Panc1 (cell line): ENCODE measurements at places on chromosomes 5 and 9.

GRCh38 chr5:80439213-80439612 is 31.3 kb downstream of the ZFYVE16 start:
- DNase-seq: no peak

GRCh38 chr9:642014-642413 is 199.5 kb upstream of the DMRT1 start:
- DNase-seq: no peak

DNA sequence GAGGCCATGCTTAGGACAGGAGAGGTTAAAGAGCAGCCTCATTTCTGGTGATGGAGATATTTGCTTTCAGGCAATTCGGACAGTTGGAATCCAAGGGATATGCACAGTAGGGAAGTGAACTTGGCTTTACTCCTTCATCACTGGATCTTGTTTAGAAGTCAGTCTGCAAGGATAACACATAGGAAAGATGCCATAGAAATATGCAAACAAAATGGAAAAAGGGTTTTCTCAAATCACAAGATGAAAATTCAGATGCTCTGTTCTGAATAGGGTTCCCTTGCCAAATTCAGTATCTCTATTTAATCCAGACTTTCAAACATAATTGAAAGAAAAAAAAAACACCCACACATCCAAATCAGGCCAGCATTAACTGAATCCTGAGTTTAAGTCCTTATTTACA is 166.9 kb downstream of the MEF2C start:
- no peak for DNase-seq

DNA sequence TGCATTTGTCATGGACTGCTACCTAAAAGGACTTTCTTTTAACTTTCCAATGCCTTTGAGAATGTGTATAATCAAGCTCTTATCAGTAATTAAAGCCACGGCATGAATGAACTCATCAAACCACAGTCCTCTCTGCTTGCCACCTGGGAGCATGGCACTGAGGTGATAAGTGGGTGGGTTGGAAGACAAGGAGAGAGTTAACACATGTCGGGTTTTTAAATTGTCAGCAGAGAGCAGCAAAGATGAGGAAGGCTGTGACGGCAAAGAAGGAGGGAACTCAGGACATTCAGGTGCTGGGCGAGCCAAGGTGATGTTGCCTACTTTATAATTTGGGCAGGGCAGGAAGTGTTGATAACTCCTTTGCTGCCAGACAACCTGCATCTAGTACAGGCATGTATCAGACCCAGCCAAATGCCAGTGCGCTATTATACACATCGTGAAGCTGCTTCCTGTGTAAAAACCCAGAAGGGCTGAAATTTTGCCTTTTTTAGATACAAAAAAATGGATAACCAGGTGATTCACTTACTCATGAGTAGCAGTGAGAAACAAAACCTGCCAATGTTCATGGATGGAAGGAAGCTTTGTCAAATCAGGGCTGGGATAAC is 269.1 kb downstream of the KIF4B start:
- DNase-seq: no peak

- DNase-seq: no peak
These were observed 55.6 kb downstream of the FANCC start for GRCh38 chr9:95261890-95262289.

GRCh38 chr5:58136406-58136805 is 323.5 kb downstream of the PLK2 start:
- no peak for DNase-seq

DNA sequence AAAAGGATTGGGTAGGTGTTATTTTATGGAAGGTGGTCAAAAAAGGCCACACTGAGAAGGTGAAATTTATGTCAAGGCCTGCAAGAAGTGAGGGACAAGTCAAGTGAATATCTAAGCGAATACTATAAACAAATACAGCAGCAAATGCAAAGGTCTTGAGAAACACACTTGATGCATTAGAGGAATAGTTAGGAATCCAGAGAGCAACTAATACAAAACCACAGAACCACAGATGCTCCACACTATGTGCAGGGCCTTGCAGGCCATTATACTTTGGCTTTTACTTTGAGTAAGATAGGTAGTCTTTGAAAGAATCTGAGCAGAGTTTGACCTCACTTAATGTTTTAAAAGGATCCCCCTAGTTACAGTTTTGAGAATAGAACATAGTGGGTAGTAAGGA is 4.6 kb downstream of the ZNF622 start:
- DNase-seq: no peak

DNA sequence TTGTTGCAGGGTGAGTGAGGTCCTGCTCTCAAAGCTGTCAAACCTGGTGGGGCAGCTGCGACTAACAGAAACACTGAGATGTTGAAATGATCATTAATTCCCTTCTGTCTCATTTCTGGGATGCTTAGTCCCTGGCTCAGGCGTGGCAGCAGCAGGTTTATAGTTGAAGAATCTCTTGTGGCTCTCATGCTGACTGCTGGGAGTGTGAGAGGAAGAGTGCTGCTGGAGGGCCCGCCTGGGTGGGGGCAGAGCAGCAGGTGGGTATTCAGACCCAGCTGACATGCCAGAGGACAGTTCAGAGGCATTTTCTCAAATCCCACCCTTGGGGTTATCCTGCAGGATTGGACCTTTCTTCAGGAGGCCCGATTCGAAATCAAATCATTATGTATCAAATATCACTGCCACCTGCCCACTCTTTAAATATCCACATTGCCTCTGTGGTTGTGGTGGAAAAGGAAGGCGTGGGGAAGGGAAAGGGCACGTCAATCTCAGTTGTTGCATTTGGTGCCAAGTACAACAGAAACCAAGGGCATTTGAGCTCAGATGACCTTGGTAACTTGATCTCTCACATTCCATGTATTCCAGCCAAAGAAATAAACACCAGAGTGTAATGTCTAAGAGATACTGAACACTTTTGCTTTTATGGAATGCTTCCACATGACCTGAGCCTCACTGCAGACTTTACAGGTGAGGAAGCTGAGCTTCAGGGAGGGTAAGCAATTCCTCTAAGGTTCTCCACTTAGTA is 224.3 kb downstream of the AOPEP start:
- DNase-seq: no peak

DNA sequence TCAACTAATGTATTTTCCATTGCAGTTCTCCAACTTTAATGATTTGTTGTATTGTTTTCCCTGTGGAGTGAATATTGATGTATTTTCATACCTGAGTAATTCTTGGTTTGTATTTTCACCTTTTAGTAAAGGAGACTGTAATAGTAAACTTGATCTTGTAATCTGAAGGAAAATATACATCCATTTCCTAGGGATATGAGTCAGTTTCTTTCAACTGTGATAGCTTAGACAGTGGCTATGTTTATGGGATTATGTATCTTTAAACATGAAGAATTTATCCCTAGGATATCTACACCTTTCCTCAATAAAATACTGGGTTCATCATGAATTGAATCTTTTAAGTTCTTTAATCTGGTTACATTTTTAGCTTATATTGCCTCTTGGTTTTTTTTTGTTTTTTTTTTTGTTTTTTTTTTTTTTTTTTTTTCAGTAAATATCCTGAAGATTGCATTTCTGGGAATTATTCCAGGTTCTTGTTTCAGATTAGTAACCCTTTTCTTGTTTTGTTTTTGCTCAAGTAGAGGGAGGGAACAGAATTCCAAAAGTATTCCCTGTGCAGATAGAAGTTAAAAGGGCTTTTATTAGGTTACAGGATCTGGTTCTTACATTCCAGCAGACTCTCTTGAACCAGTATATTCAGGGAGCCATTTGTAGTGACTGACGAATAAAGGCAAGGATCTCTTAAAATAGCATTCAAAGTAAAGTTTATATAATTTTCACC is 7.1 kb downstream of the WDR36 start:
- no peak for DNase-seq

GRCh38 chr9:128193469-128194096 is 2.2 kb upstream of the CIZ1 start:
- DNase-seq: no peak

GRCh38 chr9:5450359-5451091 is at the start of gene CD274:
Gene CD274 (plus strand): TSS chr9:5450542. CDS start chr9:5456114, 5,572 bp downstream.
- no peak for DNase-seq

- no peak for DNase-seq
These were observed 2.5 kb downstream of the TJP2 start for GRCh38 chr9:69176471-69177171.

GRCh38 chr9:19533373-19533772 is 124.6 kb downstream of the ACER2 start:
- no peak for DNase-seq

DNA sequence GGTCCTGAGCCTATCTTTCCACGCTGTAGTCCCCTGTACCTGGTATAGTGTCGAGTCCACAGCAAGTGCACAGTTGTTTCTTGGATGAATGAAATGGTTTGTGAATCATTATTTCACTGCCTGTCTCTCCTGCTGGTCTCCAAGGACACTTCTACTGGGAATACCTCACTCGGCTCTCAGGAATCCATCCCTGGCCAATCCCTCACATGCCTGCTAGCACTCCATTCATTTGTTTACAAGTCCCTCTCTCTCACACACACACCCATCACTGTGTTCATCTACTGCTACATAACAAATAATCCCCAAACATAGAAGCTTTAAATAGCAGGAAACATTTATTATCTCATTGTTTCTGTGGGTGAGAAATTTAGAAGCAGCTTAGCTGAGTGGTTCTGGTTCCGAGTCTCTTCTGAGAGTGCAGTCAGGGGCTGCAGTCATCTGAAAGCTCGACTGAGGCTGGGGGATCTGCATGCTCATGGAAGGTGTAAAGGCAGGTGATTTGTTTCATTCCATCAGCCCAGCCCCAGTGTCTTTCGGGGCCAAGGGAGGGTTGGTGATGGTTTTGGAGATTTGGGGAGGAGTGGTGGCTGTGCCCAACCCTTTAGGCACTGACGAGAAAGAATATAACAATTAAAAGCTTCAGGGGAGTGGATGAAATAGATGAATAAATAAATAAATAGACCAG is 132.7 kb upstream of the IER5L start:
- DNase-seq: no peak

DNA sequence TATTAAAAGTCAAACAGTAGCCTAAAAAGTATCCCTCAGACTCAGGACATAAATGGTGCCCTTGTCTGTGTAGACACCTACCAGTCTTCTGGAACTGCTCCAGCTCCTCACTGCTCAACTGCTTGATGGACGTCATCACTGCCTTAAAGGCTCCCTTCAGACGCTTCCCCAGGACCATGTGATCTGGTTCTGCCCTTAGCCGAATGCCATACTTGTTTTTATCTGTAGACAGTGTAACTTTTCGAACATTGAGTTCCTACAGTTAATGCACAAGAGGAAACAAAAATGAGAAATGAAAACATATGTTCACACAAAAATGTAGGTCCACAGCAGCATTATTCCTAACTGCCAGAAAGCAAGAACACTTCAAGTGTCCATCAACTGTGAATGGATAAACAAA is 46.2 kb downstream of the IARS1 start:
- DNase-seq: no peak

- no peak for DNase-seq
These were observed 59.9 kb upstream of the IL6ST start for GRCh38 chr5:56054666-56055065.

DNA sequence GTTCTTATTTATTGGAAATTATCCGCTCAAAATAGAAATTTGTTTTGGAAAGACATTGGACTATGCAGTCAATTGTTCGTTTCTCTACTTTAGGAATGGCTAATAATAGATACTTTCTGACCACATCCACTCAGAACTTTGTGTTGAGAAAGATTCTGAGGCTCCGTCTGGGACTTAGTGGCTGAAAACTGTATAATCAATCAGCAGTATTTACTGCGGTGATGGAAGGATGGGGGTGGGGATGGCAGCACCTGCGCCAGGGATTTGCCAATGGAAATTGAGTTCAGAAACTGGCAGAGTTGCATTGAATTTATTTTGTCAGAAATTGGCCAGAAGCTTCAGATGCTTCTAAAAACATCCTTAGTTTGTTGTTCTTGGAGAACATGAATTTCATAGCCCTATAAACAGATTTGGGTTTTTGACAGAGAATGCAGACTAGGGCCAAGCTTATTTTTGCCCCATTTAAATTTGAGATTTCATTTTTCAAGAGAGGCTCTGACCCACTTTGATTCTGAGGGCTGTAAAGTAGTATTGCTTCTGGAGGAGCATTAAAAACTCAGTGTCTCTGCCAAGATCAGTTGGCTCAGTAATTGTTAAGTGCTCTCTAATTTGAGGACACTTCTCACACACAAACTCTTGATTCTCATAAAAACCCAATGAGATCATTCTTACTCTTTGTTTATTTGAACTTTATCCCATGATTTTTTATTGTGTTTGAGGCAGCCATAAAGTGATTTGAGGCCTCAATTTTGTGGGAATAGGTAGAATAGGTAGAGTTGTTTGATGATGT is 215.1 kb downstream of the CD180 start:
- no peak for DNase-seq

GRCh38 chr9:107684224-107684623 is 194.7 kb upstream of the KLF4 start:
- no peak for DNase-seq

GRCh38 chr5:123075521-123076163 is 13.4 kb upstream of the PRDM6 start:
- no peak for DNase-seq

- DNase-seq: no peak
These were observed 60.6 kb upstream of the ADRA1B start for GRCh38 chr5:159855476-159856191.

DNA sequence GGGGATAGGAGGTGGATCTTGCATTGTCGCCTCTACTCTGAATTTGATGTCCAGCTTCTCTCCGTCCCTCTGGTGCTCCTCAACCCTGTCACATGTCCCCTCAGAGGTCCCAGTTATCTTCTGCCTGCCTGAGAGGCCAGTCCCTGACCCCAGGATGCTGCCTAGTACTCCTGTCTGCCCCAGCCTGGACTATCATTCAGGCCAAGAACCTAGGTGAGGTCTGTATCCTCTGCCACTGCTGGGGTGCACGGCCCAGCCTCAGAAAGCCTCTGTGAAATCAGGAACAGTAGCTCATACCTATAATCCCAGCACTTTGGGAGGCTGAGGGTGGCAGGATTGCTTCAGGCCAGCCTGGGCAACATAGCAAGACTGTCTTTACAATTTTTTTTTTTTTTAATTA is 8.6 kb downstream of the SPINK4 start:
- no peak for DNase-seq

DNA sequence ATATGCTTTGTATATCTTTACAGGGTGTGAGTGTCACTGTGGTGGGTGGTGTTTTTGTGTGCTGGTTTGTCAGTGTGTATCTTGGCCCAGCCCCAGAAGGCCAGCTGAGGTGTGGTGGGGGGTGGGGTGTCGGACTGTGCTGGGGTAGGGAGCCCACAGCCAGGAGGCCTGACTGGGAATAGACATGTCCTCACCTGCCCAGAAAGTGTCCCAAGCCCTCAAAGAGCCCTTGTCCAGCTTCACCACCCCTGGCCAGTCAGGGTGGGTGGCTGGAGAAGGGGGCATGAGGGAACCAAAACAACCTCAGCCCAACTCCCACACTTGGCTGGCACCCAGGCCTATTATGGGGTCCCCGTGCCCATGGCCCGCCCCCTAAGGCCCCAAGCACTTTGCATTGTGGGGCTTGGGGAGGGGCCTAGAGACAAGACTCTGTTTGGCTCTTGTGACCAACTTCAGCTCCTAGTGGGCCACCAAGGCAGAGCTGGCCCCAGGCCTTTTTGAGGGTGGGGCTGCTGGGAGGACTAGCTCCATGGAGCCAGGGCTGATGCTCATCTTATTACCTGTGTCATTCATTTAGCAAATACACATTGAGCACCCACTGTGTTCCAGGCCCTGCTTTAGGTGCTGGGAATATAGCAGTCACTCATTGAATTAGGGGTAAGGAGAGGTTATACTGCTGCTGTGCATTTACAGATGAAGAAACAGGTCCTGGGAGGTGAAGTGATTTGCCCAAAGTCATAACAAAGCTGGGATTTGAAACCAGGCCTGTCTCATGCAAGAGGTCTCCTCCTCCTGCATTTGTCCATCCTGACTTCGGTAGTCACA is 56.2 kb upstream of the PSD2 start:
- DNase-seq: no peak

- DNase-seq: no peak
These were observed 287.8 kb downstream of the TLR4 start for GRCh38 chr9:117992006-117992405.
